ENCODE measurements at places on chromosomes 5 and 9.

- DNase-seq: no peak
These were observed 1.9 kb downstream of the CD274 start for GRCh38 chr9:5452286-5452609.

GRCh38 chr5:93359296-93359959 is 221.6 kb downstream of the NR2F1-AS1 start:
- no peak for DNase-seq

GRCh38 chr9:4012441-4012840 is 287.4 kb downstream of the GLIS3 start:
- no peak for DNase-seq

DNA sequence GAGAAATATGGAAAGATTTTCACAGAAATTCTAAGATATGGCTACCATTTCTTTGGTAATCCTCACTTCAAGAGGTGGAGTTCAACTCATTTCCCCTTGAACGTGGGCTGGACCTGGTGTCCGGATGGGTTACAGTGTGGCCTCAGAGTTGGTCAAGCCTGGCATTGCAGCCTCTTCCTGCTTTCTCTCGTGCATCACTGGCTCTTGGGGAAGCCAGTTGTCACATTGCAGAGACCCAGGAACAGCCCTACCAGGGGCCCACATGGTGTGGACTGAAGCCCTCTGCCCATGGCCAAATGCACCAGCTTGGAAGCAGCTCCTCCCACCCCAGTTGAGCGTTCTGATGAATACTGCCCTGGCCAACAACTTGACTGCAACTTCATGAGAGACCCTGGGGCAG is 47.7 kb upstream of the FCN1 start:
- DNase-seq: no peak

- DNase-seq: no peak
These were observed 78.7 kb upstream of the PRDM9 start for GRCh38 chr5:23428705-23429104.

DNA sequence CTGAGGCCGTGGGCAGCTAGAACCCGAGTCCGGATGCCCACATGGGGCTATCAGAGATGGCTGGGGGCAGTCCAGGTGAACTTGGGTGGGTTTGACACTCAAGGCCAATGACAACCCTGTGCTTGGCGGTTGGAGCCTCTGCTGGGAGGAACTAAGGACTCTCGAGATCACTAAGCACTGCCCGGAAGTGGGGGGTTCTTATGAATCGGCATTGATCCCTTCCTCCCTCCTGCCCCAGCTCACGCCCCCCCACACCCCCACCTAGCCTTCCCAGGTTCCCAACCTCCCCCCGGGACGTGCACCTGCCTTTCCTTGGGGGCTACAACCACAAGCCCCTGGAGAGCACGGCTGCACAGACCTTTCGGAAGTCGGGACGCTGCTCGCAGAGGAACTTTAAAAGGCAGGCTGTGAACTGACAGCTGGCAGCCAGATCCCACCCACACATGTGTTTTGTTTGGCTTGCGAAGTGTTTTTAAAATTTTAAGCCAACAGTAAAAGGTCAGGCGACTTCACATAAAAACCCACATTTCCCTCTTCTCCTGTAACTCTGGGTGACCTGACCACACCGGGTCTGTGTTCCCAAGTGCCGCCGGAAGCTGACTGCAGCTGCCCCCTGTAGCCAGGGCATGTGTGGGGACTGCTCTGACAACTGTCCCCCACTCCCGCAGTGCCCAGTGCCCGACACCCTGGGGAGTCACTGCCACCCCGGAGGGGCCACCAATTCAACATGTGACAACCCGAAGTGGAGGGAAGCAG is 5.1 kb upstream of the RALGDS start:
- DNase-seq: no peak

DNA sequence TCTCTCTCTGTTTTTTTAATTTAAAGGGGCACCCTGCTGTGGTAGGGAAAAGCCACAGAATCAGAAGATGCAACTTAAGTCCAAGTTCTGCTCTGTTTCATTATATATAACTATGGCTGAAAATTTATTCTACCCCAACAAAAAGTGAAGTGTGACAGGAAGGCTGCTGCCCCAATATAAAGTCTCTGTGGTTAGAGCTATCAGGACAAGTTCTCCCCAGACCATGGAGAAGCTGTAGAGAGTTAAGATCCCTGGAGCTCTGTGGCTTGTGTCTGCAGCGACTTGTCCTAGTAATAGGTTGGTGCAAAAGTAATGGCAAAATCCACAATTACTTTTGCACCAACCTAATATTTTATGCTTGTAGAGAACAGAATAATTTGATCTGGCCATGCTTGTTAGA is 250.9 kb downstream of the PSAT1 start:
- no peak for DNase-seq

DNA sequence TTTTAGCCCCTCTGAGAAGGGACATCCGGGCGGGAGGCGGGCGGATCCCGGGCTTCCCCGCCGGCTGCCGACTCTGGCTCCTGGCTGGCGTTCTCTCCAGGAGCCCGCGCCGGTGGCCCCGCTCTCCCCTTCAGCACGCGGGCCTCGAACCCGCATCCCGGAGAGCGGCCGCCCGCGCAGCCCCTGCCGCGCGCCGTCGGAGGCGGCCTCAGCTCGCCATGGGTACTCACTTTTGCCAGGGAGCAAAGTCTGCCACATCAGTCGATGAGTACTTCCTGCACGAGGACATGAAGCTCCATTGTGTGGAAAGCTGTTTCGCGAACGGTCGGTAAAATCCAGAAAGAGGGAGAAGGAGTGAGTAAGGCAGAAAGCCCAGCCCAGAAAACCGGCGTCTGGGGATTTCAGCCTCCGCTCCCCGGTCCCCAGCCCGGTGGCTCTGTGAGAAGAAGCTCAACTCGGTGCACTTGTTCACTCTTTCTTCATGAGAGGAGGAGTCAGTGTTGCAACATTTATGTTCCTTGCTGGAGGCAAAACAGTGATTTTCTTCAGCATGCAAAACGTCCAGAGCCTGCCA is at the start of gene PRLR:
PRLR (minus strand) TSS at position 450 of the 574 bp plus-strand sequence. CDS start 140,867 bp downstream, outside the sequence.
- DNase-seq: no peak

GRCh38 chr5:106028314-106028713 is 1642.4 kb downstream of the EFNA5 start:
- DNase-seq: no peak

GRCh38 chr5:123223921-123224320 is 134.9 kb downstream of the PRDM6 start:
- DNase-seq: no peak

DNA sequence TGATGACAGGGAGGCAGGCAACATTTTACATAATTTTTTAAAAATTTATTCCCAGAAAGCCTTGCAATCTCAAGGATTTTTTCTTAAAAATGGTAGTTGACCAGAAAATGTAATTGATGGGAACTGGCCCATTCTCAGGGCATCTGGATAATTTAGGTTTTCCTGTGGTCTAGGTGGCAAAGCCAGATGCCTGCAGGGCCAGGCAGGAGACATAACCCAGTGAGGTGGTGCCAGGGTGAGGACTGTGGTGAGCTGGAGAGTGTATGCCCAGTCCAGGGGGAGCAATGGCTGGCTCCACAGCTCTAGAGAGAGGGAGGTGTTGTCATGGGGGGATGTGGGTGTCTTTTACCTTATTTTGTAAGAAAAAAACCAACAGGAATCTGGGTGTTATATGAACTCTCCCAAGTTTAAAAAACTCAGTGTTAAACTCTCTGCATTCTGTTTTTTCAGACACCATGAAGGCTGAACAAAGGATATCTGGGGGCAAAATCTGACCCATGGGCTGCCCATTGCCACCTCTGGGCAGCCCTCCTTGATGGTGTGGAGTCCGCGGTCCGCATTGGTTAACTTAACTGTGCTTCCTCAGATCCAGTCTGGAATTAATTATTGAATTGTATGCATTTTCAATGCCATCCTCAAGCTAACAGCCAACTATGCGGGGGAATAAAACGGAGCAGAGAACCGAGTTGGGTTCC is 43.9 kb downstream of the BOD1 start:
- DNase-seq: no peak

- no peak for DNase-seq
These were observed 49.3 kb downstream of the COL15A1 start for GRCh38 chr9:98992885-98993569.

DNA sequence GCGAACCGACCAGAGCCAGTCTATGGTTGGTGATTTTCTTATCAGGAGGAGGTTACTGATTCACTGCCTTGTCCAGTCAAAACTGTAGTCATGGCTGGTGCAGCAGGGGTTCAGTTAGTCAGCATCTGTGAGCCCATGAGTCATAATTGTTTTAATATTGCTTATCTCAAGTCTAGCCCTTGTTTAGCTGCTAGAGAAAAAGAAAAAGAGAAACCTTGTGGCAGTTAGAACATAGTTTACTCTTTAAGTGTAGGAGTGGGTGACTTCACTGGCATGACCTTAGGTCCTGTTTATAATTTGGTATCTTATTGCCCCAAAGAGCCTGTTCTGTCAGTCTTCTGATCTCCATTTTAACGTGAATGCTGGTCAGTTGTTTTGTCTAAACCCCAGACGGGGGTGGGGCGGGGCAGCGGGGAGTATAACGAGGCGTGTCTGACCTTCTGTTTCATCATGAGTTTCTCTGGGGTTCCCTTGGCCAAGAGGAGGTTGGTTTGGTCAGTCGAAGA is 76.9 kb upstream of the NFIL3 start:
- no peak for DNase-seq

DNA sequence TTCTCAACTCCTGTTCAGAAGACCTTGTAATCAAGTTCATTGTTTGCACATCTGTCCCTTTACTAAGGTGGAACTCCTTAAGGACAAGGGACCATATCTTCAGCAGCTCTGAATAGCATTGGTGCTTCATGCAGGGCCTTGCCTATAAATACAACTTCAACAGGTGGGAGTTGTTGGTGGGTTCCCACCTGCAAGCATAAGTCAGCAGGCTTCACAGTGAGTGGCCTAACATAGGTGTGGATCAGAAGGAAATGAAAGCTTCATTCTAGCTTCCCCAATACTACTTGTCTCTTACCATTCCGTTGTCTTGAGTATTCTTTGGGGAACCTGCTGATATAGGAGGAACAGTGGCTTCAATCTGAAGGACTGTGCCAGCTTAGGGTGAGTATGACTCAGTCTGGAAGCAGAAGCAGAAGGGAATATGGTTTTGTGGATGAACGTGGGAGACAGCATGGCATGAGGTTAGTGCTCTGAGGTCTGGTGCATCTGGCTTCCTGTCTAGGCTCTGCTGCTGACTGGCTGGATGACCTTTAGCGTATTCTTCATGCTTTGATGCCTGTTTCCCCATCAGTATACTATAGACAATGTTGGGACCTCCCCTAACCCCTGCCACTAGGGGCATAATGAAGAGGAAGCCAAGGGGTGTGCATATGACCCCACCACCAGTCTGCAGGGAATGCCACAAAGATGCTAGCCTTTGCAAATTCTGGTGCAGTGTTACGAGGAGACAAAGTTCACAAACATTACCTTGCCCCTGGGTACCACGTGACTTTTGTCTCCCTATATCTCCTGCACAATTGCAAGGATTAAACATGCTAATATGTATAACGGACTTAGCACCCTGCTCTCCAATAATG is 192.3 kb downstream of the PALM2AKAP2 start:
- DNase-seq: no peak
